ENCODE measurements at places on chromosomes 6 and 20.
A peak's percentile ranks its signal among the peaks of the same experiment; 100 is the strongest.

GRCh38 chr6:53686355-53686940 is 20.9 kb upstream of the KLHL31 start:
- DNase-seq: no peak

DNA sequence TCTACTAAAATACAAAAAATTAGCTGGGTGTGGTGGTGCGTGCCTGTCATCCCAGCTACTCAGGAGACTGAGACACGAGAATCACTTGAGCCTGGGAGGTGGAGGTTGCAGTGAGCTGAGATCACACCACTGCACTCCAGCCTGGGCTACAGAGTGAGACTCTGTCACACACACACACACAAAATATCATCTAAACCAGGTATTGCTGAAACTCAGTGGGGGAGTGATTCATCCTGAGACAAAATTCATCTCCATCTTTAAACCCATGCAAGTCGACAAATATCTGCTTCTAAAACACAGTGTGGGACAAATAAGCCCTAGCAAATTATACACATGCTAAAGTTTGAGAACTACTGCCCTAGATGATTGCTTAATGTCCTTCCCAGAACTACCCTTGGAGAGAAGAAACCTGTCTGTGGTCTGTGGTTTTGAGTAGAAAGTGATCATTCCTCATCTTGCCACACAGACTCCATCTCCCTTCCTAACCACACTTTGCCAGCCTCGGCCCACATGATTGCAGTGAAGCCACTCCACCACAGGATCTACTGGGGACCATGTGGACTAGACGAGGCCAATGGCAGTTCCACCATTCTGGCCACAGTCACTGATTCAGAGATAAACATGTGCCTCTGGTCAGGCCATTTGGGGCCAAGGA is 130.3 kb downstream of the OPRM1 start:
- DNase-seq: no peak

GRCh38 chr6:147578159-147578558 is 69.7 kb downstream of the SAMD5 start:
- no peak for DNase-seq

- DNase-seq: no peak
Measured at GRCh38 chr20:15164726-15165125, 827.3 kb upstream of the FLRT3 start.

DNA sequence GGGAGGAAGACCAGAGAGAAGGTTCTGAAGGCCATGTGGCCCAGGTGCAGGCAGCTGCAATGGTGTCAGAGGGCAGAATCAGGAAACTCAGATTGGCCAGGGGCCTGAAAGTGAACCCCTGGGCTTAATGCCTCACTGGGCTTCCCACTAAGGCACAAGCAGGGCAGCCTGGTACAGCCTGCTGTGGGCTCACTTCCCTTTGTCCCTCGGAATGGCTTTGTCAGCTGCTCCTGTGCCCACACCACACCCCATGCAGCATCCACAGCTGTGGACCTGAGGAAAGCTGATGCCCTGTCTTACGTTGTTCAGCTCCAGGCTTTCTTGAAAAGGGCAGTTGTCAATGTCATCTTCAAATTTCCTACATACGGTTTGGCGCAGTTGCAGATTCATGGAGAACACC is 2.4 kb downstream of the CST9 start:
- DNase-seq: no peak

GRCh38 chr20:7426890-7427496 is 513.3 kb downstream of the HAO1 start:
- no peak for DNase-seq

DNA sequence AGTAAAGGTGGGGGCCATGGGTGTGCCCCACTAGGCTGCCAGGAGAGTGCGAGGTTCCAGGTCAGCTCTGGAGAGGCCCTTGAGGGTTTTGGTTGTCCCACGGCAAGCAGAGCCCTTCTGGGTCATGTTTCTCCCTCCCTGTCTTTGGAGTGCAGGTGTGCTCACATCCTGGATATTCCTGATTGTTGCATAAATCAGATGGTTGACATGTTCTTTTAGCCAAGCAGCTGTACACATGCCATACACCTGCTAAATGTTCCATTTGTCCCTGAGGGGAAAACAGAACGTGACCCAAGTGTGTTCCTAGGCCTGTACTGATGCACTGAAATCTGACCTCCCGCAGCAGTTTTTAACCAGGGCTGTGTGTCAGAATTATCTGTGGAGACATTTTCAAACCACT is 77.5 kb upstream of the BEND3 start:
- no peak for DNase-seq

- DNase-seq: no peak
Measured at GRCh38 chr6:143333749-143334520, 116.6 kb downstream of the ADAT2 start.

GRCh38 chr6:134317471-134318131 is at the start of gene SGK1:
Gene SGK1, minus strand, starts transcription at chr6:134318112. Its CDS starts 652 bp downstream, at chr6:134317460.
- DNase-seq: peak; percentile 23

- no peak for DNase-seq
Measured at GRCh38 chr6:80527552-80528052, 421.1 kb downstream of the BCKDHB start.

Data from skeletal muscle cell (primary cell).